Left lung (tissue), 14 donors: ENCODE measurements at places on chromosomes 2 and 18. TPM values are rescaled to one million over a fixed set of nuclear protein-coding genes. Genes with fewer than 3 reads are reported as not detected.

The YWHAQ gene
- total RNA-seq = 257 TPM

DNA sequence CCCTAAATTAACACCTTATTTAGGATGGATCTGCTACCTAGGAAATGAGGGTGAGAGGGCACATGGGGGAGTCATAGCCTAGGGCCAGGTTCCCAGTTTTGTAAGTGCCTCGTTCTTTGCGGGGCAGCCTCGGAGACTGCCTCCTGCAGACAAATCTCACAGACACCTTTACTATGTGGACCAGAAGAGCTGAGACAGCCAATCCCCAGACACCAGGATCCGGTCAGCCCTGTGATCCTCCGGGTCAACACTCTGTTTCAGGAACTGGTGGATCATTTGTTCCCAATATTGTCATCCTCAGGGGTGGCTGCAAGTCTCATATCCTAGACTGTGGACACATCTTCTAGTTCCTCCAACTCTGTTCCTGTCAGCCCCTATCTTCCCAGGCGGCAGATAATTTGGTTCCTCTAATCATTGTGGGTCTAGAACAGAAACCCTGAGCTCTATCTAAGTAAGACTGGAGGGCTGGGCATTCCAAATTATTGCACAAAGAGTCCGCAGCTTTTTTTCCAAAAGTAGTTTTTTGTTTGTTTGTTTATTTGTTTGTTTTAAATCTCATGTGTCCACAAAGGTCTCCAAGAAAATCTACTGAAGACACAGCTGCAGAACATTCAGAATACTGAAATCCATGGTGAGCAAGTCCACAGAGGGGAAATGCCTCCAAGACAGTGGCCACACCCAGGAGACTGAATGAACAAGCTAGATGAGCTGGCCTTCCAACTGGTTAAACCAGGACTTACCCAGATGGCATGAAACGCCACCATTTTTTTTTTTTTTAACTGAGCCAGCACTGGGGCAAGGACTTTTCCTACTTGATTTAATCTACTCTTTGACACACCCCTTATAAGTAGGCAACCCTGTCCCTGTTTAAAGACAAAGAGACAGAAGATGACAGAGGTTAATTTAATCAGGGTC, 6.2 kb upstream of the GDF7 start:
- peaks cover 7% of the 10 kb centered on the region for H3K4me1 ChIP-seq
- no peaks in the 10 kb centered on the region for H3K36me3 ChIP-seq
- H3K27ac ChIP-seq = no peak overlapping the region
- H3K4me3 ChIP-seq = no peak overlapping the region

GRCh38 chr2:10389573-10389972, 58.6 kb downstream of the ODC1 start:
- no peaks in the 10 kb centered on the region for H3K27me3 ChIP-seq
- no peak for DNase-seq
- no peaks in the 10 kb centered on the region for H3K36me3 ChIP-seq
- H3K4me3 ChIP-seq = no peak overlapping the region
- H3K4me1 ChIP-seq = peaks cover 93% of the 10 kb centered on the region

The TMEM182 gene
- total RNA-seq = 5.9 TPM

- H3K4me3 ChIP-seq = peak overlapping the region; percentile 65
- H3K27ac ChIP-seq = peak overlapping the region; percentile 100
- peaks cover 76% of the 10 kb centered on the region for H3K4me1 ChIP-seq
- peak; percentile 24 for DNase-seq
- H3K27me3 ChIP-seq = no peaks in the 10 kb centered on the region
These were observed 1.3 kb downstream of the PTPN2 start for GRCh38 chr18:12882453-12883371.

- DNase-seq = no peak
- no peaks in the 10 kb centered on the region for H3K36me3 ChIP-seq
- H3K27me3 ChIP-seq = peaks cover 18% of the 10 kb centered on the region
- H3K4me3 ChIP-seq = no peak overlapping the region
These were observed 32.7 kb upstream of the RUFY4 start for GRCh38 chr2:218036371-218036770.

DNA sequence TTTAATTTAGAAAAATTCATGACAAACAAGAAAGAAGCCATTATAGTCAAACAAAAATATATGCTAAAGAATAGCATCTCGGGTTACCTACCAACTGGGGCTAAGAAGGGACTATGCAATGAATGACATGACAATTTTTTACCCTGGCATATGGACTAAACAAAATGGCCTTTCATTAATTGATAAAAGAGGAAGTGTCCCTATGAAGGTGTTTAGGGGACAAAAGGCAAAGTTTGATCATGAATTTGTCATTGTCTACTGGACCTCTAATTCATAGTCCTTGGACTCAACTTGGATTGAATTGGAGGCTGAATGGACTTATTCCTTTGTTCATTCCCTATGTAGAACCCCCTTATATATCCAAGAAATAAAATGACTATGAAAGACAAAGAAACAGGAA, 12.7 kb downstream of the MAIP1 start:
- no peak for DNase-seq
- H3K27me3 ChIP-seq = no peaks in the 10 kb centered on the region
- peaks cover 32% of the 10 kb centered on the region for H3K36me3 ChIP-seq
- no peak overlapping the region for H3K4me3 ChIP-seq

The C1GALT1C1L gene
- 0.41 TPM for total RNA-seq

The MIB1 gene
- 32.1 TPM for total RNA-seq

The DTNA gene
- total RNA-seq = 12.0 TPM

The LRATD1 gene
- 3.3 TPM for total RNA-seq

- no peaks in the 10 kb centered on the region for H3K4me1 ChIP-seq
- DNase-seq = no peak
- no peak overlapping the region for H3K27ac ChIP-seq
- no peaks in the 10 kb centered on the region for H3K36me3 ChIP-seq
These were observed 90.8 kb downstream of the METTL4 start for GRCh38 chr18:2480536-2480935.

The OSBPL6 gene
- total RNA-seq = 5.9 TPM

The RAB6C gene
- not detected for total RNA-seq

The C2orf78 gene
- total RNA-seq = not detected

The ALLC gene
- total RNA-seq = not detected
